ENCODE measurements at places on chromosomes 6 and 20.

- no peak for DNase-seq
These were observed 89.3 kb downstream of the ASXL1 start for GRCh38 chr20:32447136-32448027.

GRCh38 chr20:34925341-34925740 lies 30.3 kb downstream of the GSS start:
- no peak for DNase-seq

DNA sequence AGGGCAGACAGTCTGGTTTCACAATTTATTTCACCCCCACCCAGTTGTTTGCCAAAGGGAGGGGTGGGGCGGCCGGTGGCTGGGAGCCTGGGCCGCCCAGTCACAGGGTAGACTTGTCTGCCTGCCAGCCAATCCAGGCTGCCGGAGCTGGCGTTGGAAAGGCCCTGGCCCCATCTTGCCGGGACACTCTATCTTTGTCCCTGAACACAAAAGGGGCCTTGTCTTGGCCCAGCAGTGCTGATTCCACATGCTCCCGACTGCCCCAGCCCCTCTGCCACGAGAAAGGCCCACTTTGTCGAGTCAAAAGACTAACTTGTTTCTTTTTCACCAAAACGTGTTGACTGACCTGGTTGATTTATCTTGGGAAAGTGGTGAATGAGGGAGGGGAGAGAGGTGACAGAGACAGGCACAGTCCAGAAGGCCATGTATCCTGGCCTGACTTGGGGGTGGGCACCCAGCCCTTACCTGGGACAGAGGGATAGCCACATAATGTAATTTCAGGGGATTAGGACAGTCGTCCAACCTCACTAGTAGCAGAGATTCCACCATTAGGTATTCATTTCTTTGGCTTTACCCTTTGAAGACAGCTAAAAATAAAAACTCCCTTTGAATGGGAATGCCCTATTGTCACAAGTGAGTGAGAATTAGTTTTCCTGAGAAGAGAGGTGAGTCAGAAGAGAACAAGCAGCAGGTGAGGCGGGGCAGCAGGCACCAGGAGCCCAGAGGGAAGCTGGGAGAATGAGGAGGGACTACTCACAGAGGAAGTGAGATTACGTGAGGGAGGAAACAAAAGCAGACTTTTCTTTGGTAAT lies 67.0 kb upstream of the SIRPA start:
- DNase-seq: no peak

GRCh38 chr6:165894171-165894825 lies 231.3 kb upstream of the PDE10A start:
- DNase-seq: no peak

DNA sequence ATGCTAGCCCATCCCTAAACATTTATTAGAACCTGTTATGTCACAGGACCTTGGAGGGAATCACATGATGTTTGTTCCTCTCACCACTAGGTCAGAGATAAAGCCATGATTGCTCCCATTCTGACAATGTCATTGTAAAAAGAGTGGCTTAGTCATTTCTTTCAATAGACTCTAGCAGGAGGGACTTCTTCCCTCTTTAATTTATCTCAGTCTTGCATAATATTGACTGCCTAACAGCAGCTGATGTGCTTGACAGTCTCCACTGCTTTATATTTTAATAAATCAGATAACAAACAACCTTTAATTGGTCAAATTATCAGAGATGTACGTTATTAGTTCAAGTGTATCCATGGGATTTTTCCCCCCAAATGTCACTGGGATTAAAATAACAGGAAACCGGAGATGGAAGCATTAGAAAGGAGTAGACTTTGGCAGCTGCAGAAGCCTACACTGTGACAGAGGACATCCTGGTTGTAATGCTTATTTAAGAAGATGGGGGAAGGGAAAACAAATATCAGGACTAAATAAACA lies 39.6 kb downstream of the LAMA4 start:
- DNase-seq: no peak

DNA sequence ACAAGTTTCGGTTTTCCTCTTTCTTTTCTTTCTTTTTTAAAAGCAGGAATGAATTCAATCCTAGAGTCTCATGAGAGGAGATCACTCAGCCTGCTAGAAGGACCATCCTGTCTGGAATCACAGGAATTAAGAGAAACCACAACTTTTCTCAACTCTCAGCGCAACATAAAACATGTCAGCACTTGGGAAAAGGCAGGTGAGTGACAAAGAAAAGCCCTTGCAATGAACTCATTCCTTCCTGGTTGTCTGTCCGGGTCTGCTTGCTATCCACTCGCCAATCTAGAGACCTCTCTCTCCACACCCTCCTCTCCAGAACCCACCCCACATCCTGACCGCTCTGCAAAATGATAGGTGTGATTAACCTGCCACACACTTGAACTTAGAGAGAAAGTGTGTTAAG lies 253.8 kb downstream of the LY86 start:
- DNase-seq: no peak

DNA sequence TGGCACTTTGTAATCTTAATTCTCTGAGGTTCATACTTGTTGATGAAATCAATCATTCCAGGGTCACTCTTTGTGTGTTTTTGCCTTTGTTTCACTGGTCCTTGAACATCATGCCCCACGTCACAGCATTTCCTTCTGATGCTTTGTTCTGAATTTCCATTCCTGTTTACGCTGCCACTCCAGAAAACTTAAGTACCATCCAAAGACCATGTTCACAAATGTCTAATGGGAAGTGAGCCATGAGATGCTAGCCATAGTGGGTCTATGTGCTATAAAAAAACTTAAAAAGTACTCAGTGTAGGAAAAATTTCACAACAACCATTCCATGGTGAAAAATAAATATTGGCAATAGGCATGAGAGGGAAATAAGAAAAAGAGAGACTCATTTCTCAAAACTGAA lies 232.0 kb downstream of the IBTK start:
- DNase-seq: no peak

DNA sequence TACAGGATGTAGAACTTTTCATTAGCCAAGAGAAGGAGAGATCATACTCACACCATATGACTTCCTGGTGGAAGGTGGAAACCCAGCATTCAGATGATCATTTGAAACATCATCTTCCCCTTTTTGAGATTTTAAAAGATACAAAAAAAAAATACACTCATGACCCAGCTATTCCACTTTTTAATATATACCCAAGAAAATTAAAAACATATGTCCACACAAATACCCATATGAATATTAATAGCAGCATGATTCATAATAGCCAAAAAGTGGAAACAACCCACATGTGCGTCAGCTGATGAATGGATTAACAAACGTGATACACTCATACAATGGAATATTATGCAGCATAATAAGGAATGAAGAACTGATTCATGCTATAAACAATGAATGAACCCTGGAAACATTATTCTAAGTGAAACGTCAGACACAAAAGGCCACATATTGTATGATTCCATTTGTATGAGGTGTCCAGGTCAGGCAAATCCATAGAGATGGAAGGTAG lies 130.0 kb upstream of the SGK1 start:
- DNase-seq: peak; percentile 99

DNA sequence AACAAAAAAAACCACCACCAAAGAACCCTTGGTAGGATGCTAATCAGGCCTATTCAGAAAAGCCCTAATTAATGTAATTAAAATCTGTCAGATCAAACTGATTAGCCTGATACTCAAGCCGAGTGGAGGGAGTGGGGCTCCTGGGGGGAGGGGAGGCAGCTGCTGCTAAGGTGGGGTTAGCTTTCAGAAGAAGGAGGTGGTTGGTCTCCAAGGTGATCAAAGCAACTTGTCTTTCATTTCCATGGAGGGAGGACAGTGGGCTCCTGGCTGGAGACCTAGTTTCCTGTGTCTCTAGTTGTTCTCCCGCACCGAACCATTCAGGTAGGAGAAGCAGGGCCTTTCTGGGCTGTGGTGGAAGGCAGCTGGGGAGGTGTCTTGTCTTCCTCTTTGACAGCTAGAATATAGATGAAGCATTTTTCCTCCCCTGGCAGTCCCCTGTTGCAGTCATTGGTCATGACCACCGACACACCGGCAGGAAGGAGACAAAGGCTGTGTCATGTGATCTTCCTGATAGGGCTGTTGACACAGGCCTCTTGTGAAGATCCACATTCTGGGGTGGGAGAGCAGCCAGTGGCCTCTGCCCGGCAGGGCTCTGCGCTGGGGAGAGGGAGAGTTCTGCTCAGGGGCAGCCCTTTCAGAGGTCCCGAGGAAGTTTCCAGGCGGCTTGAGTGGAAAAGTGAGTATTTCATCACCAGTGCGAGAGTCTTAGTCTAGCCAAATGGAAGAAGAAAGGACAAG lies 39.9 kb upstream of the PRDM1 start:
- DNase-seq: no peak

- no peak for DNase-seq
These were observed 27.9 kb downstream of the ELMO2 start for GRCh38 chr20:46378412-46379009.

GRCh38 chr20:13841206-13841605 lies 56.4 kb downstream of the NDUFAF5 start:
- no peak for DNase-seq

- no peak for DNase-seq
These were observed 94.5 kb upstream of the BTN3A2 start for GRCh38 chr6:26270486-26270861.

GRCh38 chr20:24837781-24838450 lies 111.2 kb upstream of the CST7 start:
- no peak for DNase-seq

GRCh38 chr20:56358600-56359211 lies at the start of gene FAM210B:
FAM210B (plus strand) TSS chr20:56358974; CDS start chr20:56359006, 32 bp downstream.
- peak; percentile 85 for DNase-seq

DNA sequence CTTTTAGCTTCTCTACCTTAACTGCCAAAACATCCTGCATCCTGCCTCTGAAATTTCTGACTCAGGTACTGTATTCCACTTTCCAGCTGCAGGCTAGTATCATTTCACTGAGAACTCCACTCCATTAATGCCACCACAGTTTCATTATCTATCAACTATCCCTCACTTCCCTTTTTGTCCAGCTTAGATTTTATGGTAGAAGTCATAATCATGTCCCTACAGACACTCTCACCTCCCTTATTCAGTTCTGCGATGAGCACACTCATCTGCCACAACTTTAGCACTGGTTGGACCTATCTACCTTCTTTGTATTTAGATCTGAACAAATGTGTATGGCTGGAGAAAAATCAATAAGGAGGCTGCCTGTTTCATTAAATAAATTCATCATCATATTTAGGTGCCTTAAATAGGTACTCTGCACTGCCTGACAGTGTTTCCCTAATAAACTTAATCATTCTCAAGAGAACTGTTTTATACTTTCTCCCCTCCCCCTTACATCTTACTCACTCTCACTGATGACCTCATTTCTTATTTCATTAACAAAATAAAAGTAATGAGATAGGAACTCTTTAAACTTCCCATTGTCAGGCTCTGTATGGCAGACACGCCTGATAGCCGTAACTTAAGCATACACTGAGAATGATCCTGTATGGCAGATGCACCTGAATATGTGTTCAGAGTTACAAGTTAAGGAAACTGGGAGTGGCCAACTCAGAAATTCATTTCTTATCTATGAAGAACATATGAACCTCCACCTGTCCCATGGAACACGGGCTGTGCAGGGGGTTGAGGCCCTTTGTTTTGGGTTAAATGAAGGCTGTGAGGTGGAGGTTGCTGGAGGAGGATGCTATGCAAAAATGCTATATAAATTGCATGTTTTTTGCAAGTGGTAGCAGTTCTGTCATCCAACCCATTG lies 95.3 kb upstream of the MAN1A1 start:
- peak; percentile 35 for DNase-seq

DNA sequence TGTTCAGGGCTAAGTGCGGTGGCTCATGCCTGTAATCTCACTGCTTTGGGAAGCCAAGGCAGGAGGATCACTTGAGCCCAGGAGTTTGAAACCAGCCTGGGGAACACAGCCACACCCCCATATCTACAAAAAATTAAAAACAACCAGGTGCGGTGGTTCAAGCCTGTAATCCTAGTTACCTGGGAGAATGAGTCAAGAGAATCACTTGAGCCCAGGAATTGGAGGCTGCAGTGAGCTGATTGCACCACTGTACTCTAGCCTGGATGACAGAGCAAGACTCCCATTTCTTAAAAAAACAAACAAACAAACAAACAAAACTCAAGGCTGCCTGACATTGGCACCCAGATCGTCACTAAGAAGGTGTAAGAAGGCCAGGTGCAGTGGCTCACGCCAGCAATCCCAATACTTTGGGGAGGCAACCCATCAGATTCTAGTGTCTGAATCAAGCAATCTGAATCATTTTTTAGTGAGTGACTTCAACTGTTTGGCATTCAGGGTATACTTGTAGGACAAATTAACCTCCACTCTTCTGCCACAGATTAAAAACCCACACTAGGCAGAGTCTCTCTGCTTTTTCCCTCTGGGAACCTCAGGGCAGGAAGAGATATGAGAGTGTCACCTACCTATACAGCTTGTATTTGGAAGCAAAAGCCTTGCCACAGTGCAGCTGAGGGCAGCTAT lies 6.1 kb downstream of the PLAGL2 start:
- peak; percentile 32 for DNase-seq

DNA sequence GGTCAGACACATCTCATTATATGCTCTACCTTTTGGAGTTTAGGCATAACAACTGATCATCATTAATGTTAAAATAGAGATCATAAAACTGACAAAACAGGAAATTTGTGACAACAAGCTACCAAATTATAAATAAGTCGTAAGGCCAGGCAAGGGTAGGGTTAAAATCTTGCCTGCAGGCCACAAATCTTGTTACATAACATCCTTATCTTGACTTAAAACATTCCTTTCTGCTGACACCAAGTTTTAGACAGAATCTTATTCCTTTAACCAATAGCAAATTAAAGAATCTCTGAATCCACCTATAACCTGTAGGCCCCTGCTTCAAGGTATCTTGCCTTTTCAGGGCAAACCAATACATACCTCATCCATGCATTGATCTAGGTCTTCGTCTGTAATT lies 32.5 kb upstream of the NKAIN2 start:
- no peak for DNase-seq

GRCh38 chr6:157312757-157313156 lies 10.6 kb downstream of the TMEM242 start:
- no peak for DNase-seq

DNA sequence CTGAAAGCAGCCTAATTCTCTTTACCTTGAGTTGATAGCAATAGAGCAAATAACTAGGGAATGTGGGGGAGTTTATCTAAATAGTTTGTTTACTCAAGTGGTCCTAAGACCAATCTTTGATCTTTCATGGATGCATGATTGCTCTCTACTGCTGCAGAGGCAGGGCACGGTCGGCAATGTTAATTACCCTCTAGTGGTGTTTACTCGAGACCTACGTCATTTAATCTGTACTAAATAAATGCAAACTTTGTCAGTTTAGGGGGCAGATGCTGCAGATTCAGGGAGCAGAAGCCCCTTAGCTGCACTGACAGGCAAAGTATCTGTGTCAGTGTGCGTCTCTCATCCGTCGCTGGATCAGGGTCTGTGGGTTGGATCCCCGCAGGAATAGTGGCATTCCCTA lies 6.9 kb downstream of the RTN4IP1 start:
- DNase-seq: no peak

DNA sequence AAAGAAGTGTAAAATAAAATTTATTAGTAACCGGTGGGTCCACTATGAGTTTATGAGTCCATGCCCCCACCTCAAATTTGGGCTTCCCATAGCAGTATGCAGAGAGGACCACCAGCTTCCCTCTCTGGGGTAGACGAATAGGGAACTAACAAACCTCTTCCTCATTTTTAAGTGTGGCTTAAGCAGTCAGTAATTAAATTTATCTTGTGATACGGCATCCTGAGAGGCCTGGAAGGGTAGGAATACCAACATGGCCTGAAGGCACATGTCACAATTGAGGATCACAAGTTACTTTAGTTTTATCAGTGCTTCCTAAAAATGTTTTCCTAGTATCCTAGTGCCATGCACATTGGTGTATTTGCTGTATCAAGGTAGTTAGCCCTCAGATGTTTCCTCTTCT lies 239.9 kb downstream of the HIVEP2 start:
- no peak for DNase-seq

- peak; percentile 79 for DNase-seq
These were observed 147.4 kb upstream of the SCGN start for GRCh38 chr6:25504661-25505060.

GRCh38 chr20:37007898-37008649 lies 56.6 kb upstream of the SAMHD1 start:
- DNase-seq: peak; percentile 41

All from fibroblast of mammary gland (primary cell).